ENCODE measurements at places on chromosomes 16 and 17. TPM values are rescaled to one million over a fixed set of nuclear protein-coding genes. Genes with fewer than 3 reads are reported as not detected.

- DNase-seq: no peak
These were observed 68.8 kb downstream of the LYRM1 start for GRCh38 chr16:20969386-20969785.

DNA sequence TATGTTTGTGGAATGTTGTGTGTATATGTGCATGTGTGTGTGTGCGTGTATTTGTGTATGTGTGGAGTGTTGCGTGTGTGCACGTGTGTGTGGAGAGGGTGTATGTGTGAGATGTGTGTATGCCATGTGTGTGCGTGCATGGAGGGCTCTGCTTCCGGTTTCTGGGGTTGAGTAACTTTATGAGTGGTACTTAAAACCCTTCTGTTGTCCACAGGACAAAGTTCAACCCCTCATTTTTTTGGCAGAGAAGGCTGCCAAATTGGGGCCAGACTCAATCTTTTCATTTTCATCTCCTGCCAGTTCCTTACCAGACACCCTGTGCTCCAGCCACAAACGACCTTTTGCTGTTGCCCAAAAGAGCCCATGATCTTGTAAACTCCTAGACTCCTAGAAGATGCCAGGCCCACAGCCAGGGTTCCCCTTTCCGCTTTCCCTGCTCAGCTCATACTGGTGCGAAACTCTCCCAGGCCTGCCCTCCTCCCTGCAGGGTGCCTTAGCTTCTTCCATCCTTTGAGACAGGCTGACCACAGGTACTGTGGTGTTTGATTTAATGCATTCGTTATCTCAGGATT is 100.2 kb downstream of the CMIP start:
- no peak for DNase-seq

DNA sequence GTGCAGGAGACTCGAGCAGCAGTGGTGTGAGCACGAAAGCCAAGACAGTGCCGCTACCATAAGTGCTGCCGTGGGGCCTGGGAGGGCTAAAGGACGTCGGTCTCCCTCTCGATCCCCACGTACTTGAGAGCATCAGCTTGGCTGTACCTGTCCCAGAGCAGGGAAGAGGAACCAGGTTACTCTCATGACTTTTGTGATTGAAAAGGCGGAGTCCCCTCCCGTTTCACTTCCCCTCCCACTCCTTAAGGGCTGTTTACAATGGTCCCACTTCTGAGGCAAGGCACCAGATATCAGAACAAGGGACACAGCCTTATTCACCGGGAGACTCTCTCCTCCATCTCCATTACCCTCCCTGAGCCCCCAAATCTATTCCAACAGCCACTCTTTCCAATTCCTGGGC is 20.1 kb downstream of the CNTNAP1 start:
- no peak for DNase-seq

GRCh38 chr17:40832840-40833239 is 10.4 kb upstream of the KRT10 start:
- no peak for DNase-seq

Gene HS3ST3A1
- not detected for total RNA-seq

Gene SERPINF2
- 0.13 TPM for total RNA-seq

All from CD8-positive, alpha-beta memory T cell (primary cell).